ENCODE measurements at places on chromosomes 1 and 21. TPM values are rescaled to one million over a fixed set of nuclear protein-coding genes. Genes with fewer than 3 reads are reported as not detected.
A peak's percentile ranks its signal among the peaks of the same experiment; 100 is the strongest.

DNA sequence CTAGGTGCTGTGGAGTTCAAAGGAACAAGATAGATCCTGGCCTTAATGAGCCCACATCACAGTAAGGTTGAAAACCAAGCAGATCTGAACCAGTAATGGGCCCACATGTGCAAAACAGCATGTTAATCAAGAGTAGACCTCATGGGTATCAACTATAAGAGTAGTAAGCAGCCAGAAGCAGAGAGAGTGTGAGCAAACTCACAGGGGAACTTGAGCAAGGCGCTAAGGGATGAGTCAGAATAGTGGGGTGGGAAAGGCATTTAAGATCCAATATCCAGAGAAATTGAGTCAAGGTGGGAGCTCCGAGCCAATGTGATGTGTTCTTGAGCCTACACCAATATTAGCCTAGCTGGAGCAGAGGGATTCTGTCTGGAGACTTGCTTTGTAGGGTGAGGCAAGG is 52.4 kb upstream of the GJA5 start:
- no peak for DNase-seq

DNA sequence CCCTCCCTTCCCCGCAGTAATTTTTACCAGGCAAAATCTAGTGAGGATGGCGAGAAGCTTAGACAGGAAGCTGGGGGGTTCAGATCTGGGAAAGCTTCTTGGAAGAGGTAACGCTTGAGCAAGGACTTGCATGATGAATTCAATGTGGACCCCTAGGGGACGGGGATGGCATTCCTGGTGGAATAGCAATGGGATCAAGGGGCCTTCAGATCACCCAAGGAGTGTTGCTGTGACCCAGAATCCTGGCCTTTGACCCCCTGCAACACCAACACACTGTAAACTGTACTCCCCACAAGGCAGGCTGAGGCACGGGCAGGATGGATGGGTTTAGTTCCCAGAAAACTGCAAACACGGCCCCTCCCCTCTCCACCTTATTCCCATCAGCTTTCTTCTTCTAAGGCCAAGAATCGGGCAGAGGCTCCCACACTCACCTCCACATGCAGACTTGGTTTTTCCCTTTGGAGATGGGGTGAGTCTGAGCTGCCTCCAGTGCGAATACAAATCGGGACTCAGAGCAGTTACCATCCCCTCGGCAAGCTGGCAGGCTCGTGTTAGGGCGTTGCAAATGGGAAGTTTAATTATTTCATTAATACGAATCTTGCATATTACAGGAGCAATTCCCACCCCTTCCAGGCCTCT is 20.1 kb downstream of the DISP3 start:
- DNase-seq, result no peak

- no peak for DNase-seq
Measured at GRCh38 chr1:20719261-20719660, 1.5 kb upstream of the KIF17 start.

- no peak for DNase-seq
Measured at GRCh38 chr21:44986471-44987291, 46.9 kb downstream of the SLX9 start.

GRCh38 chr1:203508463-203509073 is 14.6 kb downstream of the OPTC start:
- DNase-seq, result no peak

GRCh38 chr1:110495926-110496600 is 22.9 kb downstream of the KCNA10 start:
- peak; percentile 12 for DNase-seq

- DNase-seq, result no peak
Measured at GRCh38 chr1:231049121-231049979, 9.3 kb upstream of the FAM89A start.

GRCh38 chr1:240402326-240402725 is 209.6 kb downstream of the GREM2 start:
- no peak for DNase-seq

GRCh38 chr1:81547912-81548303 is 252.8 kb upstream of the ADGRL2 start:
- DNase-seq, result no peak

DNA sequence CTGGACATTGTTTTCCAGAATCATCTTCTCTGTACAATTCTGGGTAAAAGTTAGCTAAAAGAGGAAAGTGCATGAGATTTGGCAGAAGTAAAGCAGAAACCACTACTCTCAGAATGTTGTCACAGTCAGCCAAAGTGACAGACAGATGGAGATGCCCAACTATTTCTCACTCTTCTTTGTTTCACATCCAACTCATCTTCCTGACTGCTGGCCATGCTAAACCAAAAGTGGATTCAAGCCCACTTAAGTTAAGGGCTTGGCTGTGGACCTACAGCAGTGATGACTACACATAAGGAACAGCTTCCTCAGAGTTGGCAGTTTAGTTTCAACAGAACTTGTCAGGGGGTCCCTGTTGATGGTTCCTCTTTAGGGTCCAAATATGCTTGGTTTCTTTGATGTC is 730.2 kb downstream of the LRRIQ3 start:
- DNase-seq, result no peak

DNA sequence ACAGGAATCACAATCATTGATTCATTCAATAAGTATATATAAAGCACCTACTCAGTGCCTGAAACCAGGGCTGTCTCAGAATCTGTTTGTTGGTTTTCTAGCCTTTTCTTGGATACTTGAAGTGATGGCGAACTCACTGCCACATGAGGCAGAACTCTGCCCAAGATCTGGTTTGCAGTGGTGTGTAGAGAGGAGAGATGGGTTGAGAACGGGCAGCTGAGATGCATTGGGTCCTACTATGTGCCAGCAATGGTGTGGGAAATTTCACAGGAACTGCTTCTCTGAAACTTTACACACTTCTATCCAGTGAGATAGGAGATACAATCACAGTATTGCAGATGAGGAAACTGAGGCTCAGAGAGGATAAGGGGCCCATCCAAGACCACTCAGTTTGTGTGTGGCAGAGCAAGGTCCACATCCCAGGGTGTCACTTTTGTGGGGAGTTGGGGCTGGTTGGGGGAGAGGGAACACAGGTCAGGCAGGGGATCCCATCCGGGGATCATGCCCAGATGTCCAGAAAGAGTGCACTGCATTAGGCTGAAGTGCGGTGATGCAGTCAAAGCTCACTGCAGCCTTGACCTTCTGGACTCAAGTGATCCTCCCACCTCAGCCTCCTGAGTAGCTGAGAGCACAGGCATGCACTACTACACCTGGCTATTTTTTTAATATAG is 83.7 kb upstream of the IFFO2 start:
- no peak for DNase-seq

- DNase-seq, result no peak
Measured at GRCh38 chr1:59007429-59007819, 223.6 kb upstream of the JUN start.

DNA sequence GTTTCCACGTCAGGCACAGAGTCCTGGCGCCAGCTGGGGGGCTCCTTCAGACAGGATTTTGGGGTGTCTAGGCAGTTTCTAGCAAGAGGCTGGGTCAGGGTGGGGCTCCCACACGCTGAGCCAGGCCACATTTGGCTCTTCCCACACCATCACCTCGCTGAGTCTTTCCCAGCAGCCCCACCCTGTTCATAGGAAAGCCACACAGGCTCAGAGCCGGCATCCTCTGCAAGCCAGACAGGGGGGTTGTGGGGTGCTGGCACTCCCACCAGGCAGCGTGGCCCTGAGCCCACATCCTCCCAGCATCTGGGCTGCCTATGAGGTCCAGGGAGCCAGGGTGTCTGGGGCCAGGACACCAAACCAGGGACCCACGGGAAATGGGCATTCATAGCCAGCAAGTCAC is 2.8 kb upstream of the GPR153 start:
- DNase-seq, result no peak

GRCh38 chr1:31498376-31499040 is 77.8 kb upstream of the TINAGL1 start:
- DNase-seq, result no peak

DNA sequence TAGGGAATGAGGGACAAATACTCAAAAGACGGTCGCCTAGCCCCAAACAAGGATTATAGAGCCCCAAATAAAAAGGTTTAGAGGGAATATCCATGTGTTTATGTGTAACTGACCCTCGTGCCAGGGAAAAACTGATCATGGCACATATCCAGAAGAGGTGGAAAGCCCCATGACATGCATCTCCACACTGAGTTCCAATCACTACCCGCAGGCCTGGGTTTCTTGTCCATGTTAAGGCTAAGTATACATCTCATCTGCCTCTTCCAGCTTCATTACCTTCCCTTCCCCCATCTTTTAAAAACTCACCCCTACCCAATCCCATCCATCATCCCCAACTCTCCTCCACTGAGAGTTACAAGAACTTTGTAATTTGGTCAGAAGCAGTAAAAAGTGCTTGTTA is 15.2 kb downstream of the GADD45A start:
- DNase-seq, result no peak

DNA sequence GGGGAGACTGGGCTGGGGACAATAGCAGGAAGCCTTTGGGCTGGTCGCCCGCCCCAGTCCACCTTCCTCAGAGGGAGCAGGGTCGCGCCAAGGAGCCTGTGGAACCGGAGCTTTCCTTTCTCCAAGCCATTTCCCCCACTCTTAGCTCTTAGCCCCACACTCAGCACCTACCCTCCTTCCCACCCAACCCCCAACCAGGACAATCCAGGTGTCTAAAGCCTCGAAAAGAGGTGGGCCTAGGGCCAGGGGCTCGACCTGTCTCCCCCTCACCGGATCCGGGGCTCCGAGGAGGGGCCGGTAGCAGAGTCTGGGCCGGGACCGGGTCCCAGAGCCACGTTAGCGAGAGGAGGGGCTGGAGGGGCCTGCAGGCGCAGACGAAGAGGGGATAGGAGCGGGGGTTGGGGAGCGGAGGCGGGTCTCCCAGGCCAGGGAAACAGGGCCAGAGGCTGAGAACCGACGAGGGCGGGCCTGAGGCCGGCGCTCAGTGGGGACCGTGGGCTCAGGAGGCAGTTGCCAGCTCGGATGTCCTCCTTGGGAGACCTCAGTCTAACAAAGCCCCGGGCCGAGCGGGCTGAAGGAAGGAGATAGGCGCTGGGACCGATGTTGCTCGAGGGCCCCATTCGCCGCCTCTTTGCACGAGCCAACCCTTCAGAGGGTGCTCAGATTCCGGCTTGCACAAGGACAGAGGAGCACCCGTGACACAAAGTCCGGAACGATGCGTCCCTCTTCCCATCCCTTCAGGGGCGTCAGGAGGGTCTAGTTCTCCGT is 943 bp downstream of the SEMA6C start:
- no peak for DNase-seq

DNA sequence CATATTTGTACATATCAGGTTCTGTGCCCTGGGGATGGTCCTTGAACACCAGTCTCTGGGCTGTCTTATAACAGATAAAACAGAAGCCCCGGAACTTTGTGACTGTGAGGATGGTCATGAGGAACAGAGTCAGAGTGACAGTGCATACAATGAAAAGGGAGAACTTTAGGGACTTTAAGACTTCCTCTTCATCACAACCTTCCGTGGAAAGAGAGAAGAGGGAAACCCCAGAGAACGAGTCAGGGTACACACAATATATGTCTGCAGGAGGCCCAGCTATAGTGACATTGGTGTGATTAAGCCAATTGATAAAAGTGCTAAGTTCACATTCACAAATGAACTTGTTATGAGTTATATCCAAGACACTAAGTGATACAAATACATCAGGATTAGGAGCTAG is 32.1 kb downstream of the TLR5 start:
- no peak for DNase-seq

DNA sequence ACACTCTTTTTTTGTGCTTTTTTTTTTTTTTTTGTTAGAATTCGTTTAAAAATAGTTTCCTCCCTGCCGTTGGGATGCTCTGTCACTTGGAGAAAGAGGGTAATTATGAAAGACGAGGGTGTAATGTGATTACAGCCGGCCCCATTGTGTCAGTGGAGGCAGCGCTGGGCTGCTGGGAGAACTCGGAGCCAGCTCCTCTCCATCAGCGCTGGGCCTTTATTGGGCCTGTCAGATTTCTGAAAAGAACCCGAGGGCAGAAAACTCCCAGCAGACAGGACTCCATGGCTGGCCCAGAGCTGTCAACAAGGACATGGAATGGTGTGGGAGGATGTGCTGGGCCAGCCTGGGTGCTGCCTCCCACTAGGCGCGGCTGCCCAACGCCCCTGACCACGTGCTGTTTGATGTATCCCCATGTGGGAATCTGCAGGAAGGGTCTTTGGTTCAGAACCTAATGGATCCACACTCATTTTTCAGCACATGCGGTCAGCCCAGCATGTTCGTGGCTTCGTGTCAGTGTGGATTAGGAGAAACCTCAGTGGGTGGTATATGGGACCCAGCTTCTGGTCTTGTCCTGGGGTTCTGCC is 222.6 kb upstream of the KIAA0040 start:
- no peak for DNase-seq

DNA sequence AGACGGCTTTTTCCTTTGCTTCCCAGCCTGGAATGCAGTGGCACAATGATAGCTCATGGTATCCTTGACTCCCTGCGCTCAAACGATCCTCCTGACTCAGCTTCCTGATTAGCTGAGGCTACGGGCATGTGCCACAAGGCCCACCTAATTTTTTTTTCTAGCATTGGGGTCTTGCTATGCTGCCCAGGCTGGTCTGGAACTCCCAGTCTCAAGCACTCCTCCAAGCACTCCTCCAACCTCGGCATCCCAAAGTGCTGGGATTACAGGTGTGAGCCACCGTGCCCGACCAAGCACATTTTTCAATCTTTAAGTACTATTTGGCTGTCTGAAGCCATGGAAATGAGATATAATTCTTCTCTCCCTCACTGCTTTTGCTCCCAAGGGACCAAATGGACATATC is 58.7 kb downstream of the MAB21L3 start:
- no peak for DNase-seq

DNA sequence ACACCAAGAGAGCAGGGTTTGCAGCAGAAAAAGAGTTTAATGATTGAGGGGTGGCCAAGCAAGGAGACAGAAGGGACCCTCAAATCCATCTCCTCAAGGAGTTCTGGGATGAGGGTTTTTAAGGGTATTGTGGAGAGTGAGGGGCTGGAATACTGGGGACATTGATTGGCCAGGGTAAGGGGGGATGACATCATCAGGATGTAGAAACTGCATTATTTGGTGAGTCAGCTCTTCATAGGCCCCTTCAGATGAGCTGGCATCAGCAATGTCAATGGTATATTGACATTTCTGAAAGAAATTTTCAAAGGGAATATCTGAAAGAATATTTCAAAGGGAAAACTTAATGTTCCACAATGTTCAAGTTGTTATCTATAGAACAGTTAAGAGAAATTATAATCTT is 168.1 kb upstream of the SNX7 start:
- DNase-seq, result no peak

DNA sequence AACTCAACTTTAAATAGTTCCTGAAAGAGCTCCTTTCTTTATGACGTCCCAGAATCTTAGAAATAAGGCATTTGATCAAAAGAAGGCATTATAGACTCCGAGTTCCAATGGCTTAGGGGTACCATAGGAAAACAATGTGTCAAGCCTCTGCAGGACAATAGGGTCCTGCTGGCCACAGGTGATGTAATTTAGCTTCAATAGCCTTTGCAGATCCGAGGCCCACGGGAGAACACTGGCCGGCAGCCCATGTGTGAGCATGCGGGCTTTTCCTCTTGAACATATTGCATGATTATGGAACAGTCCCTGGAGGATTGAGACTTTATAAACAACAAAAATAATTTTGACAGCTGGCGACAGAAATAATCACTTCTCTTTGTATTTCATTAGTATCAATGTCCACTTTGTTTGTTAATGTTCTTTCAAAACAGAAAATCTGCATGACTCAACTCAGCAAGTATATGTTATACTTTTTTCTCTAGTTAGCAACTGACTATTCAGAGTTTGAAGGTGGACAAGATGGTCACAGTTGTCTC is 49.0 kb upstream of the NR5A2 start:
- DNase-seq, result no peak

The F11R gene
- 87.0 TPM for total RNA-seq

The IL6R gene
- 11.7 TPM for total RNA-seq

The SPATA46 gene
- not detected for total RNA-seq

The CD34 gene
- total RNA-seq, result 0.41 TPM

The KLHL17 gene
- total RNA-seq, result 16.9 TPM

The SSBP3 gene
- total RNA-seq, result 20.9 TPM

The SERPINC1 gene
- total RNA-seq, result 0.25 TPM

The AIM2 gene
- not detected for total RNA-seq

The SLC5A9 gene
- total RNA-seq, result not detected
